ENCODE measurements at places on chromosomes 1 and 21. TPM values are rescaled to one million over a fixed set of nuclear protein-coding genes. Genes with fewer than 3 reads are reported as not detected.

DNA sequence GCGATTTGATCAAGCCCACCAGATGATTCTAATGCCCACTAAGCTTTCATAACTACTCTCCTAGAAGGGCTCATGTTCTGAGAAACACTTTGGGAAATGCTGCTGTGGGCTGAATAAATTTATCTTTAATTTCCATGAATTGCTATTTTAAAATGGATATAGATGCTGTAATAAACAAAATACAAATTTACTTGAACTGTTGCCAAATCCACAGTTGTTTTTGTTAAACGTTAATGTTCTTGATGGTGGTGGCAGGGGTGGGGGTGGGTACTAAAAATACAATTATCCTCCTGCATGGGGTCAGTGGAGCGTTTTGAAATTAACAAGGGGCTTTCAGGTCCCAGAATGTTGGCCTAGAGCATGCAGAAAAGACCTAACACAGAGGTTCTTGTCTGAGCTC lies 244.7 kb upstream of the POU3F1 start:
- no peaks in the 10 kb centered on the region for H3K4me1 ChIP-seq
- no peaks in the 10 kb centered on the region for H3K36me3 ChIP-seq
- no peak overlapping the region for H3K27ac ChIP-seq
- no peak overlapping the region for H3K4me3 ChIP-seq

DNA sequence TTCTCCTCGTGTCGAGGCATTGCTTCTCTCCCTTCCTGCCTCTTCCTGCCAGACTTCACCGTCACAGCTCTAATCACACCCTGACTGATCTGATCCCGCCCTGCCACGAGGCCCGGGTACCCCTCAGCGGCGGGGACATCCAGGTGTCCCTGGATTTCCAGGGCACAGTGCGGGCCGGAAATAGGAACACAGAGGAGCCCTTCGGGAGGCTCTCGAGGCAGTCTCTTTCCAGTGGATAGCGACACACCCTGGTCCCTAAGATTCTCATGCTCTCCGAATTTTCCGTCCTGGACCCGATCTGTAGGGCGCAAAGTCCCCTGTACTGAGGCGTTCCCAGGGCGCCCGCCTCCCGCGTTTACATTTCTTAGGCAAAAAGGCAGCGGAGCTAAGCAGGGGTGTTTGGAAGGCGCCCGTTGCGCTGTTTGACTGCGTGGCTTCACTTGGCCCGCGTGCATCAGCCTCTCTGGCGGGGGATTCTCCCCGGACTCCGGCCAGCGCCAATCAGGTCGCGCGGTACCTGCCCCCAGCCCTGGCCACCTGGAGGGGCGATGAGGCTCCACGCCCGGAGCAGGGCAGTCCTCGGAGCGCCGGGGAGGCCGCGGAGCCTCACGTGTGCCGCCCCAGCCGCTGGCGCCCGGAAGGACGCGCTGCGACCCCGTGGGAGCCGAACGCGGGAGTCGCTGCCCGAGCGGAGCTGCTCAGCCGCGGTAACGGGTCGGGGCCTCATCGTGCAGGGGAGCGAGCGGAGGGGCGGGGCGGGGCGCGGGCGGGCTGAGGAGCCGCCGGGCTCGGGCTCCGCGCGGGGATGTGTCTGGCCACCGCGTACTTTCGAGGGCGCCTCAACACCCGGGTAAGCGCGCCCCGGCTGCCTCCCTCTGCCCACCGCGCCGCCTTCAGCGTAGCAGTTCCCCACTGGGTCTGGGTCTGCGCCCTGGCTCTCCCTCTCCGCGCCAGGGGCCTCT lies at the start of gene FAM163A:
Gene FAM163A, plus strand, starts transcription at position 575 of the 962 bp plus-strand sequence. CDS start 69,807 bp downstream, outside the sequence.
- peak within 1 kb of the TSS; percentile 42 for H3K4me3 ChIP-seq
- H3K36me3 ChIP-seq, result no peaks in the 10 kb centered on the region
- DNase-seq, result no peak
- H3K27me3 ChIP-seq, result peaks cover 46% of the 10 kb centered on the region

DNA sequence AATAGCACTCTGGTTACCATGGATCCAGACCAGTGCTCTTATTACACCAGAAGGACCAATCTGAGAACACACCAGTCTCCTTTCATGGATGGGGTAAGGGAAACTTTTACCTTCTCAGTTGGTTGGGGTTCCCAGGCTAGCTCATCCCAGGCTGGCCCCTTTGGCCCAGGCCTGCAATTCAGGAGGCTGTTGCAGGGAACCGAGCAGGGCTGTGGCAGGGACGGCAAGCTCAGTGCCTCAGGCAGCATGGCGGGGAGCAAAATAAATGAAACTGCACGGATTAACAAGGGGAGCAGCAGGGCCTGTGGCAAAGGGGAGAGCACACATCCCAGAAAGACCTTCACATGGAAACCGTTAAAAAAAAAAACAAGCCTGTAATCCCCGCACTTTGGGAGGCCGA lies 57.0 kb downstream of the DMRTB1 start:
- no peaks in the 10 kb centered on the region for H3K4me1 ChIP-seq
- H3K4me3 ChIP-seq, result no peak overlapping the region
- no peak overlapping the region for H3K27ac ChIP-seq
- no peak for DNase-seq
- H3K36me3 ChIP-seq, result no peaks in the 10 kb centered on the region

DNA sequence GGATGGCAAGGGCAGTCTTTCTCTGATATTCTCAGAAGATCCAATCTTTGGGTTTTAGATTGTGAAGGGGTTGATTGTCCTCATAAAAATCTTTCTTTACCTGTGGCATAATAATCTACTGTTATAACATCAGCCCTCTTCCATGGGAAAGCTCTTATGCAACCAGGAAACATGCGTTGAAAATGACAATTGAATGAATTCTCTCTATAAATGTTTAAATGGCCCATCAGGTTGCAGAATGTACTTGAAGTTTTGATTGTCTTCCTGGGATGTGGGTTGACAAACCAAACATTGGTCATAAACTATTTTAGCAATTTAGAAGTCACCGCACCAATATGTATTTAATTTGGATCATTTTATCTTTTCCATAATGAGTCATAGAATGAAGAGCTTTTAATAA lies 31.7 kb upstream of the ITLN1 start:
- no peaks in the 10 kb centered on the region for H3K4me1 ChIP-seq
- H3K36me3 ChIP-seq, result no peaks in the 10 kb centered on the region
- no peak for DNase-seq
- H3K27ac ChIP-seq, result no peak overlapping the region

The FCRLB gene
- total RNA-seq, result not detected

DNA sequence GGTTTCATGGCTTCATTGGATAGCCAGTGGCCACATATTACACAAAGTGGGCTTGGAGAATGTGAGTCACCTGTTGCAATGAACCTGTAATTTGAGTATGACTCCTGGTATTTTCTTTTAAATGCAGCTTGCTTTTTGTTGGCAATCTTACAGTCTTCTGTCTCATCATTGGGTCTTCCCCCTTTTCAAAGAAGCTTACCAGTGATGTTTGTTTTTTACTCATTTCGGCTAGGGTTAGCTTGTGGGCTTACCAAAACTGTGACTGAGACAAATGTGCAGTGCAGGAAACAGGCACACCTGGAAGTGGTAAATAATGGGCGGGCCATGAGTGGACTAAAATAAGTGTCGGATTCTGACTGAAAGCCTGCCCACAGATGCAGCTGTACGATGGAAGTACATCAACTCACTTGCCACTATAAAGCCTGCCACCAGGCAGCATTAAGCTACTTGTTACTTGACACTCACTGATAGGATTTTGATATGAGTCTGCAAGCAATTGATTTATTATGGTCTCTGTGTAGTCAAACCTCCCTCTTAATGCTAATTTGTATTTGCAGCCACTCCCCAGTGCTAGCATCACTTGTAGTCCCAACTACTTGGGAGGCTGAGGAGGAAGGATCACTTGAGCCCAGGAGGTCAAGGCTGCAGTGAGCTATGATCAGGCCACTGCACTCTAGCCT lies 4.2 kb downstream of the HHAT start:
- no peak for DNase-seq
- no peaks in the 10 kb centered on the region for H3K27me3 ChIP-seq
- H3K4me1 ChIP-seq, result peaks cover 5% of the 10 kb centered on the region

The CR2 gene
- total RNA-seq, result 0.15 TPM

GRCh38 chr1:13543451-13544220 lies 29.8 kb upstream of the LRRC38 start:
- peaks cover 42% of the 10 kb centered on the region for H3K4me1 ChIP-seq
- peak; percentile 88 for DNase-seq
- H3K4me3 ChIP-seq, result peak overlapping the region; percentile 22
- no peaks in the 10 kb centered on the region for H3K27me3 ChIP-seq
- H3K36me3 ChIP-seq, result no peaks in the 10 kb centered on the region

The CELA3B gene
- not detected for total RNA-seq

- no peaks in the 10 kb centered on the region for H3K36me3 ChIP-seq
- no peaks in the 10 kb centered on the region for H3K4me1 ChIP-seq
- no peak overlapping the region for H3K27ac ChIP-seq
Observed at GRCh38 chr1:200376528-200376927, 33.3 kb downstream of the ZNF281 start.

- DNase-seq, result no peak
- H3K4me3 ChIP-seq, result peak within 1 kb of the TSS; percentile 31
- peaks cover 5% of the 10 kb centered on the region for H3K4me1 ChIP-seq
Observed at GRCh38 chr1:76867342-76868130, at the start of gene ST6GALNAC5. TSS of gene ST6GALNAC5 (plus strand) at chr1:76867480.

GRCh38 chr1:192342842-192343241 lies 26.1 kb downstream of the RGS21 start:
- H3K4me3 ChIP-seq, result no peak overlapping the region
- H3K36me3 ChIP-seq, result no peaks in the 10 kb centered on the region
- no peak overlapping the region for H3K27ac ChIP-seq
- H3K4me1 ChIP-seq, result no peaks in the 10 kb centered on the region
- DNase-seq, result no peak
- no peaks in the 10 kb centered on the region for H3K27me3 ChIP-seq

The DISC1 gene
- 5.8 TPM for total RNA-seq

- no peak overlapping the region for H3K27ac ChIP-seq
- no peaks in the 10 kb centered on the region for H3K4me1 ChIP-seq
- no peaks in the 10 kb centered on the region for H3K36me3 ChIP-seq
- H3K4me3 ChIP-seq, result no peak overlapping the region
- DNase-seq, result no peak
Observed at GRCh38 chr1:53938136-53938830, 7.2 kb downstream of the IFT25 start.

The ITLN2 gene
- not detected for total RNA-seq

The E2F2 gene
- not detected for total RNA-seq

GRCh38 chr21:14488672-14489204 lies 57.4 kb downstream of the SAMSN1 start:
- H3K36me3 ChIP-seq, result no peaks in the 10 kb centered on the region
- H3K4me1 ChIP-seq, result no peaks in the 10 kb centered on the region
- H3K4me3 ChIP-seq, result no peak overlapping the region
- H3K27ac ChIP-seq, result no peak overlapping the region

GRCh38 chr21:43753439-43753799 lies 22.7 kb downstream of the CSTB start:
- no peak overlapping the region for H3K27ac ChIP-seq
- H3K36me3 ChIP-seq, result peaks cover 40% of the 10 kb centered on the region
- H3K4me3 ChIP-seq, result no peak overlapping the region
- no peaks in the 10 kb centered on the region for H3K27me3 ChIP-seq
- H3K4me1 ChIP-seq, result no peaks in the 10 kb centered on the region
